ENCODE measurements at places on chromosomes 1 and 21.

DNA sequence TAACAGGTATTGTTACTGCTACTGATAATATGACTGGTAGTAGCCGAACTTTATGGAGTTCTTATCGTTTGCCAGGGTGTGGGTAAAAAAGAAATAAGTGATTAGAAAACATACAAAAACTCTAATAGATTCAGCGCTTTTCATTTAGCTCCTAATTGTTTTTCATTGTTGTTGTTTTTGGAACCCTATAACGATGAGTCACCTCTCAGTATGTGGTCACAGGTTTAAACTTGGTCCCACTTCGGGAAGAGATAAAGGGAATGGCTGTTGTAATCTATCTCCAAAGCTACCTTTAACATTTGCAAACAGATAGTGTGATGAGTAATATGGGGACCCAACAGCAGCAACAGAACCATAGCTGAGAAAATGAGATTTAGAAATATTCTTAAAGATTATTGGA lies 62.7 kb upstream of the BCL10 start:
- DNase-seq: no peak

DNA sequence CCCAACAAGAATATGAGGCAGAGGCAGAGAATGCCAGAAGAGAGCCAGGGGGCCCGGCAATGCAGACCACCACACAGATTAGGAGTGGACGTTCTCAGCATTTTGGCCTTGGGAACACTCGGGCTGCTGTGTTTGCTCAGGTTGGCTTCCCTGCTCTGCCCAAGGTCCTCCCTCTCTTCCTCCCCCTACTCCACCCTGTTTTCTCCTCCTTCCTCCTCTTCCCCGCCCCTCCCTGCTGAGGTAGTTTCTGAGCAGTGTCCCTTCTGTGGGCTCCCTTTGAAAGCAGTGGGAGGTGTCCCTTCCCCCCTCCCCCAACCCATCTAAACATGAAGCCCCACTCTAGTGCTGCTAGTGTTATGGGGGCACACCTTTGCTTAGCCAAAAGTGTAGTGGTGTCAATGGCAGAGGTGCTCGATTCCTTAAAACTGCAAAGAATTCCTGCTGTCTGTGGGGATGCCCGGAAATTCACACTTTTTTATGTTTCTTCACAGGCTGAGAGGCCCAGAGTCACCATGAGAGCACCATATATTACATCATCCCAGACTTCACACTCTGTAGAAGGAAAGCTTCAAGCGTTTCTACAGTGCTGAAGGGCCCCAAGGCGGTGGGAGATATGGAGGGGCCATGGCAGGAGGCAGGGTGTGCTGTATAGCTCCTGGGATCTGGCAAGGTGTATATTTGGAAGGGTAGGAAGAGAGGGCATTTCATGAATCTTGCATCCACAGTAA lies at the start of gene HHIPL2:
TSS of gene HHIPL2 (minus strand) at position 161 of the 728 bp plus-strand sequence. CDS start at position 101, 60 bp downstream.
- DNase-seq: no peak

DNA sequence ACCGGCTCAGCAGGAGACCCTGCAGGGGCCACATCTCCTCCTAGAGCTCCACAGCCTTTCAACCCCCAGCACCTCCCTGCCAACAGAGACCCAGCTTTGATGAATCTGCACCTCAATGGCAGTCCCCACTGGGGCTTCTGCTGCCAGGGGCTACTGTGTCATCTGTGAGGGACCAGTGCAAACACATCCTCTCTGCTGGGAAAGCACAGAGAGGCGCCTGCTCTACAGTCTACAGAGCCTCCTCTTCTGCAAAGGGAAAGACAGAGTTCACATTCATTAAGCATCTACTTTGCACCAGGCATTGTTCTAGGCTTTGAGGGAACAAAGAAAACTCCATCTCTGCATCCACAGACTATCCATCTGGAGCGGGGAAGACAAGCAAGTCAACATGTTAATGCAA lies 125.8 kb downstream of the CAPN8 start:
- no peak for DNase-seq

DNA sequence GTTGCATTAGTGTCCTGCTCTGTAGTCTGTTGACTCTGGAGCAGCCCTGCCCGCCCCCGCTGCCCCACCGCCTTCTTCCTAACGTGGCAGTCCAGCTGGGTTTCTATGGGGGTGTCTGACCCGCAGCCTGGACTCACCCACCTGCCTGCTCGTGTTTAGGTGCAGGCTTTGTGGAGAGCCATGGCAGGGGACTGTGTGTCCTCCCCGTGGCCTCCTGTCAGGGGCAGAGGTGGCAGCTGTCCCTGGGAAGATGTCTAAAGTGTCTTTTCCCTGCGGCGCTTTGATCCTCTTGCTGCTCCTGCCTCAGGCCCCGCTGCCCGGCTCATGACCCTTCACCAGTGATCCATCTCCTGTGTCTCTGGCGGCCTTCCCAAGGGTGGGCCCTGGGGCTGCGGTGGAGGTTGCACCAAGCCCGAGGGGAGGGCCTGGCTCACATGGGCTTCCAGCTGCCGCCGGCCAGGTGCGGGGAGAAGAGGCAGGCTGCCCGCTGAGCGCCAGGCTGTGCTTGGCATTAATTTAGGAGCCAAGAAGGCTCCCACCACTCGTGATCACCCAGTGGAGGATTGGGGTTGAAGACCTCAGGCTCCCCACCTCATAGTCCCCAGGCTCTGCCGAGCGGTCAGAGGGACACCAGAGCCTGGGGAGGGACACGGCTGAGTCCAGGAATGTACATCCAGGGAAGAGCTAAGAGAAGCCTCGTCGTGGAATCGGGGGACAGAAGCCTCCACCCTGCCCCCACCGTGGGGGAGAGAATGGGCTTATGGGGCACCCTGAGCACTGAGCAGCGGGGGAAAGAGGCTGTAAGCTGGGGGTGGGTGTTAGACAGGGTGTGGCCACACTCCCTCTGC lies 44.1 kb downstream of the COL18A1 start:
- no peak for DNase-seq

DNA sequence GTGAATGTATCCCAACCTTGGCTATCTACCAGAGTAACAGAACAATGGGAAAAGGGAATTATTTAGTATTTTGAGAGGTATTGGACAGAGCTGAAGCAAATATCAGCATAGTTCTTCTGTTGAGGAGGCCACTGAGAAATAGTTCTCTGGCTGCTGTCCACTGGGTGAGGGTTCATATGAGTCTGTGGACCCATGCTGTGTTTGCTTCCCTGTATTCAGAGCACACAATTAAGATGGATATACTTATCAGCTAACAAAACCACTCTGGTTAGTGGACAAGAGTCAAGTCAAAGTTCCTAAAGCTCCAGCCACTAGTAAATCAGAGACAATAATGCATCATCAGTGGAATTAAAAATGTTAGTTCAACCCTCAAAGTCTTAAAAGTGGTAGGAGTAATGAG lies 66.1 kb downstream of the RGS18 start:
- no peak for DNase-seq

DNA sequence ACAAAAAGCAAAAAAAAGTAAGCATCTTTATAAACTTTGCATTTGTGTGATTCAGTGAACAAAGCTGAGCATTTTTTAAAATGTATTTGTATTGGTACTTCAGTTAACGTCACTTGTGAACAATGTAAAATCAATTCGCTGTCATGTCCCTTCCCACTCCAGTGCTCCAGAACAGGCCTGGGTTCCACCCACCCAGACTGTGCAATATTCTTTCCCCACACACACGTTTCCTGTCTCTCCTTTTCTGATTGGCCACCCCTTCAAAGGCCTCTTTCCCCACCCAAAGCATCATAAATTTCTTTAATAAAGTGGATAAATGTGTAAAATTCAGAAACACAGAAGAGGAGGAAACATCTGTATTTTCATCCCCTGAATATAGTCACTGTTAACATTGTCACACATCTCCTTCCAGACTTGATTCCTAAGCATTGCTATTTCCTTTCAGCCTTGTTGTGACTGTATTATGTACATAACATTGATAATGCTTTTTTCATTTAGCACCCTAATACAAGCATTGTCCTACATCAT lies 12.0 kb downstream of the CLEC20A start:
- no peak for DNase-seq

DNA sequence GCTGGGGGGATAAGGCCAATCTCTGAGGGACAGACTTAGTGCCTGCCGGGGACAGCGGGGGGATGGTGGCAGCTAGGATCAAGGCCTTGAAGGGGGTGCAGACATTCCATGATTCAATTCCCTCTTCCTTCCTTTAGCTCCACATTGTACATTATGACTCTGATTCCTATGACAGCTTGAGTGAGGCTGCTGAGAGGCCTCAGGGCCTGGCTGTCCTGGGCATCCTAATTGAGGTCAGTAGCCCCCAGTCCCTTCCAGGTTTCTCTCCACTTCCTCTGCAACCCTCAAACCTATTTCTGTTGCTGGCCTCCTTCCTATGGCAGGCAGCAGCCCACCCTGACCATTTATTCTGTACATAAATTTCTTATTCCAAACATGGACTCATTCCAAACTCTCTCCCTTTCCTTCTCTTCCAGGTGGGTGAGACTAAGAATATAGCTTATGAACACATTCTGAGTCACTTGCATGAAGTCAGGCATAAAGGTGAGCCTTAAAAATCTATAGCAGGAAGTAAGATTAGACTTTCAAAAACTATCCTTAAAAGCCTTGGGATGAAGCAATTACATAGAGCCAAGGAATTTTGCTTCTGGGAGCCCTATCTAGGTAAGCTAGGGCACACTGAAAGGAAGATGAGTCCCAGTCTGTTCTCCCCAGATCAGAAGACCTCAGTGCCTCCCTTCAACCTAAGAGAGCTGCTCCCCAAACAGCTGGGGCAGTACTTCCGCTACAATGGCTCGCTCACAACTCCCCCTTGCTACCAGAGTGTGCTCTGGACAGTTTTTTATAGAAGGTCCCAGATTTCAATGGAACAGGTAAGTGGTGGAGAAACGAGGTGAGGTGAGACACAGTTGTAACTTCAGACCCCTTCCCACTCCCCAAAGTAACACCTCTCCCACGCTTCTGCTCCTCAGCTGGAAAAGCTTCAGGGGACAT lies 5.1 kb downstream of the CA14 start:
- peak; percentile 13 for DNase-seq

DNA sequence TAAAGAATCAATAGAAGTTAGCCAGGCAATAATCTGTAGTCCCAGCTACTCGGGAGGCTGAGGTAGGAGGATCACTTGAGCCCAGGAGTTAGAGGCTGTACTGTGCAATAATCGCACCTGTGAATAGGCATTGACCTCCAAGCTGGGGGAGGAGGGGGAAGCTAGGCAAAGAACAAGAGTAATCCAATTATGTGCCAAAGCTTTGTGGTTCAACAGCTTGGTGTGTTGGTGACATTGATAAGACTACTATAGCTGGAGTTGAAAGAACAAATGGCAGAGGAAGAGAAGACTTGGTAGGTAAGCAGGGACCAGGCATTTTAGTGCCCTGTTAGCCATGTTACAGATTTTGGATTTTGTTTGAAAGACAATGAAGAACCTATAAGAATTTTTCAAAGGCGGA lies 2.1 kb upstream of the TMCO2 start:
- peak; percentile 89 for DNase-seq

DNA sequence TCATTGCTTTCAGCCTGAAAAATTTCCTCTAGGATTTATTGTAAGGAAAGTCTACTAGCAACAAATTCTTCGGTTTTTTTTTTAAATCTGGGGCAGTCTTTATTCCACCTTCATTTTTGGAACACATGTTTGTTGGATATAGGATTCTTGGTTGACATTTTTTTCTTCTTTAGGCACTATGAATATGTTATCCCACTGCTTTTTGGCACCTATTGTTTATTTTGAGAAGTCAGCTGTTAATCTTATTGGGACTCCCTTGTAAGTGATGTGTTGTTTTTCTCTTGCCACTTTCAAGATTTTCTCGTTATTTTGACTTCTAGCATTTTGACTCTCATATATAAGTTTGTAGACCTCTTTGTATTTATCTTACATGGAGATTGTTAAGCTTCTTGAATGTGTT lies 99.3 kb downstream of the NPHS2 start:
- DNase-seq: no peak

GRCh38 chr1:27302612-27303011 lies 19.4 kb upstream of the TMEM222 start:
- DNase-seq: no peak

DNA sequence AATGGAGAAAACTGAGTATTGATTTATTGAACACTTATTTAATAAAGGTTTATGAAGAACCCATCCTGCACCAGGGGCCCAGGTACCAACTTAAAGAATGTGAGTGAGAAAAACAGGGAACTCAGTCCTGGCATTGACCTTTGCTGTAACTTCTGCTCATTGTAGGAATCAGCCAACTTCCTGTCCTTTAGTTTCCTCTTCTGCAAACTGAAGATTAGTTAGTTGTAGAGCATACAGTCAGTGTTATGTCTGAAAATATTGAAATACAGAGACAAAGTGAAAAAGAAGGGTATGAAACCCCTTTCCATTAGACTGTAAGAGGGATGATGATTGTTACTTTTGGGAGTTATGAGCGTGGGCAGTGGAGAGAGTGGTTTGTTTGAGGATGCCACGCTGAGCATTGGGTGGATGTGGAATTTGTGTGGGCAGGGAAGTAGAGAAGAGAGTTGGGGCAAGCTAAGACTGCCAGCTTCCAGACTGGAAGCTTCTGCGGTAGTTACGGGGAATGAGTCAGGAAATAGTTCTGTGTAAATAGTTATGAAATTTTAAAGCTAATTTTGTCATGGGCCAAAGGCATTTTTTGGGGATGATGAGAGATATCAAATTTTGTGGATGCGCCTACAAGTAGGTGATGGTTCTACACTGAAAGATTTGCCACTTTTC lies 89.2 kb downstream of the GPR88 start:
- peak; percentile 30 for DNase-seq

DNA sequence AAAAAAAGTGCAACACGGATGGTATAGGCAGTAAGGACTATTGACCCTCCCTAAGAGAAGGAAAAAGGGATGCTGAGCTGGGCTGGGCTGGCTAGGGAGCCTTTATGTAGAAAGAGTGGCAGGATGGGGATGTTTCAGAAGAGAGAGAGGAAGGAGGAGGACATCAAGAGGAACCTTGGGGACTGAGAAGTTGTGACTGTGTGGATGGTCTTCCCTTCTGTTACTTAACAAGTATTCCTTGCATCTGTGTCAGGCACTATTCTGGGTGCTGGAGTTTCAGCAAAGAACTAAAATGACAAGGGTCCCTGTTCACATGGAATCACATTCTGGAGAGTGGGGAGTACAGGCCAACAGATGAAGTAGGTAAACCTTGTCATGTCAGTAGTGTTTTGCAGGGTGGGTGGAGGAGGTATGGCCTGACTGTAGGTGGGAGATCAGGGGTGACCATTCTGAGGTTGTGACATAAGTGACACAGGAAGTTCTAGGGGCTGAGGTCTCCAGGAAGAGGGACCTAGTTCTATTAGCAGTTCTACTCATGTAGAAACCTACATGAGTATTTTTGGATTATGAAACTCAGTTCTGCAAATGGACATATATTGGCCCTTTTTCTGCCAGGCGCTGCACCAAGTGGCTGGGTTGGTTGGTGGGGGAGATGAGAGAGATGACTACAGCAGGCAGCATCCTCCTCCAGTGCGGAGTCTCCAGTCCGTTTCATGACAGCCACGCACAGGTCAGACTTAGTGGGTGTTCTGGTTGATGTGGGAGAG lies 53.8 kb downstream of the PRDM2 start:
- no peak for DNase-seq
